NCI-H524 treated with DMSO at 0.1 percent for 48 hours (cell line): ENCODE measurements at places on chromosomes 1 and 21.
A peak's percentile ranks its signal among the peaks of the same experiment; 100 is the strongest.

GRCh38 chr1:209823143-209824041 is 4.4 kb upstream of the UTP25 start:
- DNase-seq: no peak

DNA sequence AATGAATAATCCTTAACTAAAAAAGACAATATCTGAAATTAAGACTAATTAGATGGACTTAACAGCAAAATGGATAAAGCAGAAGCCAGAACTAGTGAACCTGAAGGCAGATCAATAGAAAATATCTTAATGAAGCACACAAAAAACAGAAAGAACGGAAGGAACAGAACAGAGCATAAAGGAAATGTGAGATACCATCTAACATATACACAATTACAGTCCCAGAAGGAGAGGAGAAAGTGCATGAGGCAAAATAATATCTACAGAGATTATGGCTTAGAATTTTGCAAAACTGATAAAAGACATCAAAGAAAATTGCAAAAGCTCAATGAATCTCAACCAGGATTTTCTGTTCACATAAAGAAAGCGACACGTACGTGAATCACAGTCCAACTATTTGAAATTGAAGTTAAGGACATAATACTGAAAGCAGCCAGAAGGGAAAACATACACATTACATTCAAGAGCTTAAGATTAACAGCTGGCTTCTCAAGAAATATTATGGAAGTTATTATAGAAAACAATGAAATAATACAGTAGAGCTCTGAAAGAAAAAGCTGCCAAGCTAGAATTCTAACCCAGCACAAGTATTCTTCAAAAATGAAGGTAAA is 182.0 kb downstream of the CDC42BPA start:
- peak; percentile 3 for DNase-seq

DNA sequence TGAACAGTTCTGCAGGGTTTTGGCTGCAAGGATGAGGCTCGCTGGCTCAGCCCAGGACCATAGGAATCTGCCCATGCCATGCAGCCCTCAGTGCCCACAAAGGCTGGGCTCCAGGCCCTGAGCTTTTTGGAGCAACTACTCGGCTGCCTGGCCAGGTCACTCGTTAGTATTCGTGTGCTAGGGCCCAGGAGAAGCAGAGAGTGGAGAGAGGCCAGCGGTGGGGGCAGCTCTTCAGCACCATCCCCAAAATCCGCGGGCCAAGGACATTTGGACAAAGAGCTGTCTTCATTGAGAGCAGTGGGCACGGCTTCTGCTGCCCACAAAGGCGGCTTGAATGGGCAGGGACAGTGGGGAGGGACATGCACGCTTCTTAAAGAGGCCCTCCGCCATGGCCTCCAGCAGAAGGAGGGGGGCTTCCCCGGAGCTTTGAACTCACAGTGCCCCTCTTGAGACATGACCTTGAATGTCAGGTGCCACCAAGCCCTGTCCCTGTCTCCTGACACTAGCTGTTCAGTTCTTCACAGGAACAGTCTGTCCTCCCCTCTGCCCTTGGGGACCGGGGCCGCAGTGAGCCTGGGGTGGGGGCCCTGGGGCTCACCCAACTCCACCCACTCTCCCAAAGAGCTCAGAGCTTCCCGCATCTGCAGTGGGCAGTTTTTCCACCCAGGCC is 106.1 kb upstream of the ARHGEF16 start:
- no peak for DNase-seq

GRCh38 chr1:206551296-206551985 is 44.1 kb downstream of the RASSF5 start:
- DNase-seq: no peak

- peak; percentile 14 for DNase-seq
These were observed 111.1 kb downstream of the NAV1 start for GRCh38 chr1:201649761-201650622.

DNA sequence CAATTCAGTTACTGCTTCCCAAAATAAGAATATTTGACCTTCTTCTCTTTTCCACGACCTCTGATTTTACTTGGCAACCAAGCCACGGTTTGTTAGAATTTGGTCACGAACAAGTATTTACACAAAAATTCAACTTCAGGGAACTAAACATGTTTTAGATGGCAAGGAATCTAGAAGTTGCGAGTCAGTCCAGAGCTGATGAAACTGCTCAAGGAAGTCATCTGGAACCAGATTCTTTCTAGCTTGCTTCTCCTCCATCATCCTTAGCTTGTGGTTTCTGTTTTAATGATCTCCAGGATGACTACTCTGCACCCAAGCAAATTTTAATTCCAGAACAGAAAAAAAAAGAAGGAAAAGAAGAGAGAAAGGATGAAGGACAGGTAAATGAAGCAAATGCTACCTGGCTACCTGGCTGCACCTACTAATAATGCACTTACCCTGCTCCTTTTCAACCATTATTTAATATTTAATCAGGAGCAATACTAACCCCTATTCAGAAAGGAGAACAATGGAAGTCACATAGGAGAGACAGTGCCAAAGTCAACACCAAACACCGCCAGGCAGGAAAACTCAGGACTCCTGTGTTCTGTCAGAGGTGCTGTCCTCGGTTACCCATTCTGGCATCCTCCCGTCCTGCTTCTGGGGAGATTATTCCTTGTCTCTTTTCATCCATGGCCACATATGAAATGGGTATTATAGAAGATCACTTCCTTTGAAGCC is 54.2 kb upstream of the RGS7 start:
- no peak for DNase-seq

DNA sequence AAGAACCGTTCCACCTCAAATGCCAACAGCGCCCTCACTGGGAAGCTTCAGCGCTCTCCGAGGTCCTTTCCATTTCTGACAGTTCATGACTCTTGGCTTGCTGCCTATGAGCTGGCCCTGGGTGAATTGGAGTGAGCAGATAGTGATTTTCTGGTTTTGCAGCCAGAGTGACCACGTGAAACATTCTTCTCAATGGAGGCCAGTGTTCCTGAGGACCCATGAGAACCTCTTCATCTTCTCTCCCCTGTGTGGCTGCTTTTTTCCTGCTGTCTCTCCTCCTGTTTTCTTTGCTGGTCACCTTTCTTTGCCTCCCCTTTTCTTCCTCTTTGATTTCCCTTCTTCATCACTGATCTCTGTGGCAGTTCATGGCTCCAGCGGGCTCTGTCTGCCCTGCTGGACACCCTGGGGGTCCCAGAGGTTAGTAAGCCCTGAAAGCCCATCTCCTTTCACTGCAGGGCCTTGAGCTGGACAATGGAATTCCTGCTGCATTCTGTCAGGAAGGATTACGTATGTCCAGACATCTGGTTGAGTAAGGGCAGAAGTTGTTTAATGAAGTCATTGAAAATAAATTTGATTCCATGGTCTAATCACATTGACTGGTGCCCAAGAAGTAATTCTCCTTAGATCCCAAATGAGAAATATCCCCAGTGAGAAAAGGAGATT is 29.9 kb downstream of the VASH2 start:
- DNase-seq: no peak

DNA sequence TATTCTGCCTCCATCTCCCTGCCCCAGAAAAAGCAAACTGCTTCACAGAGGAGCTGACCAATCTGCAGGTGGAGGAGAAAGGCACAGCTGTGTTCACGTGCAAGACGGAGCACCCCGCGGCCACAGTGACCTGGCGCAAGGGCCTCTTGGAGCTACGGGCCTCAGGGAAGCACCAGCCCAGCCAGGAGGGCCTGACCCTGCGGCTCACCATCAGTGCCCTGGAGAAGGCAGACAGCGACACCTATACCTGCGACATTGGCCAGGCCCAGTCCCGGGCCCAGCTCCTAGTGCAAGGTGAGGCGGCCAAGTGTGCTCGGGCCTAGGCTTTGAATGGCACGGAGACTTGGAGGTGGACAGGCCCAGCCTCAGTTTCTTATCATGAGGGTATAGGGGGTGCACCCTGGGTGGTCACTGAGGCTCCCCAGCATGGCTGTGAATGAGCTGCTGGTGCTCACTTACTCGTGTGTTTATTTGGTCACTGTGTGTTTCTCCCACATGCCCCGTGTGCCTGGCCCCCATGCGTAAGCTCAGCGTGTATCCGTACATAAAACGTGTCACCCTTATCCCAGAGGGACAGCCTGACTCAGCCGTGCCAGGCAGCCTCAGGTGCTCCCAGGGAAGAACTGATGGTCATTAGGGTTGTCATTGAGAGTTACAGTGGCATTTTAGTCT is 75.8 kb downstream of the OBSCN start:
- DNase-seq: no peak

DNA sequence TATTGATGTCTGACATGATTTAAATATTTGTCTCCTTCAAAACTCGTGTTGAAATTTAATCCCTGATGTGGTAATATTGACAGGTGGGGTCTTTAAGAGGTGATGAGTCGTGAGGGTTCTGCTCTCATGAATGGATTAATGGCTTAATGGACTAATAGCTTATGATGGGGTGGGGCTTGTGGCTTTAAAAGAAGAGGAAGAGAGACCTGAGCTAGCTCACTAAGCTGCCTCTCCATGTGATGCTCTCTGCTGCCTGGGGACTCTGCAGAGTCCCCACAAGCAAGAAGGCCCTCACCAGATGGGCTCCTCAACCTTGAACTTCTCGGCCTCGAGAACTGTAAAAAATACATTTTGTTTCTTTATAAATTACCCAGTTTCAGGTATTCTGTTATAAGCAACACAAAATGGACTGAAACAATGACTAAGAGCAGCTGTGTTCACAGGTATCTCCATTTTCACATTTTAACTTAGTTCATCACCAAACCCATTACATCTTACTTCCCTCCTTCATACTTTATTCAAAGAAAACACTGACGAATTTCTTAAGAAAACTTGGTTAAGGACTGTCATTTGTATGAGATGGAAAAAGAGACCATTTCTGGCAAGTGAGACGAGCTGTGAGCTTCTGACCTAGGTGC is 12.1 kb upstream of the AIM2 start:
- peak; percentile 22 for DNase-seq

DNA sequence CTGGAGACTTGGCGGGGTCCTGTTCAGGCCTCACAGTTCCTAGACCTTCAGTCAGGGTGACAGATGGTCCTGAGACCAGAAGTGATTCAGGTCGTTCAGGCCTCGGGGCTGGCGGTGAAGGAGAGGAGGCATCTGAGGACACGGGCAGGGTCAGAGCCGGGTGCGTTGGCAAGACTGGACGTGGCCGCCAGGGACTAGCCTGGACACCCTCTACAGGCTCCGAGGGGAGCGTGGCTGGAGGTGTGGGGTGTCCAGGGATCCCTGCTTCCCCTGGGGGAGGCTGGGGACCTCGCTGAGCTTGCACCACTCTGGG is 64.0 kb upstream of the TARDBP start:
- DNase-seq: peak; percentile 55
